ENCODE measurements at places on chromosomes 13 and 19.

DNA sequence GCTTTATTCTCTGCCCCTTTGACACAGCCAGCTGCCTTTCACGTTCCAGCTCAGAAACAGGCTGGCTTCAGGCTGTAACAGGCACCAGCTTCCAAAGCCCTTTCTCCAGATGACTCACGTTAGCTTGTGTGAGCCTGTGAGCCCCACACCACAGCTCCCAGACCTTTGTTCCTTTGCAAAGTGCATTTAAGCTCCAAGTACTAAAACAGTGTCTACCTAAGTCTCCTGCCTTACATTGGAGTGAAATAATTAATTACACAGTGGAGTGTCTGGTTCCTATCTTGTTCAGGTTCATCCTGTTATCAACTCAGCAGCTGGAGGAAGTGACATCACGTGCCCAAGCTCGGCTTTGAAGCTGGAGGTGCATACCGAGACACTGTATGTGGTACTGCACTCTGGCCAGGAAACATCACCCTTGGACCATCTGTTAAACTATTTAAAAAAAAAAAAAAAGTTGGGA lies 475.8 kb downstream of the FOXO1 start:
- DNase-seq = peak; percentile 64

DNA sequence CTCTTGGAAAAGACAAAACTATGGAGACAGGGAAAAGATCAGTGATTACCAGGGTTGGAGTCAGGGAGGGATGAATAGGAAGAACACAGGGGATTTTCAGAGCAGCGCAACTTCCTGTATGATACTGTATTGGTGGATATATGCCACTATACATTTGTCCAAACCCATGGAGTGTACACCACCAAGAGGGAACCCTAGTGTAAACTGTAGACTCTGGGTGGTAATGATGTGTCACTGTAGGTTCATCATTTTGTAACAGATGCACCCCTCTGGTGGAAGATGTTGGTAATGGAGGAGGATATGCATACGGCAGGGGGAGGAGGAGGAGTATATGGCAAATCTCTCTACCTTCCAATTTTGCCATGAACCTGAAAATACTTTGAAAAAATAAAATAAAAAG lies 68.1 kb downstream of the UFM1 start:
- DNase-seq = no peak

DNA sequence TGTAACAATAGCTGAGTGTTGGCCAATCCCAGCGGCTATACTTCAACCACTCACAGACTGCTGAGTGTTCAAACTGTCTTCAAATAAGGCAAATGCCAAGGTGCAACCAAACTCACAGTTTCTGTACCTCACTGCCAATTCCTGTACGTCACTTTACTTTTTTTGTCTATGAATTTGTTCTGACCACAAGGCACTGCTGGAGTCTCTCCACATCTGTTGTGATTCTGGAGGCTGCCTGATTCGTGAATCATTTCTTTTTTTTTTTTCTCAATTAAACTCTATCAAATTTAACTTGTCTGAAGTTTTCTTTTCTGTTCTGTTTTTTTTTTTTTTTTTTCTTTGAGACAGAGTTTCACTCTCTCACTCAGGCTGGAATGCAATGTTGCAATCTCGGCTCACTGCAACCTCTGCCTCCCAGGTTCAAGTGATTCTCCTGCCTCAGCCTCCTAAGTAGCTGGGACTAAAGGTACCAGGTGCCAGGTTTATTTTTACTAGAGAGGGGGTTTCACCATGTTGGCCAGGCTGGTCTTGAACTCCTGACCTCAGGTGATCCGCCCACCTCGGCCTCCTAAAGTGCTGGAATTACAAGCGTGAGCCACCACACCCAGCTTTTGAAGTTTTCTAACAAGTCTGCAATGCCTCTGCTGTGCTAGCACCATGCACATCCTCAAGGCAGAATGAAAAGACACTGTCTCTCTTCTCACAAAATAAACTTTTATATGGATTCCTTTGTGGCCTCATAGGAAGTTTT lies 401.7 kb downstream of the IRS2 start:
- DNase-seq = peak; percentile 18

DNA sequence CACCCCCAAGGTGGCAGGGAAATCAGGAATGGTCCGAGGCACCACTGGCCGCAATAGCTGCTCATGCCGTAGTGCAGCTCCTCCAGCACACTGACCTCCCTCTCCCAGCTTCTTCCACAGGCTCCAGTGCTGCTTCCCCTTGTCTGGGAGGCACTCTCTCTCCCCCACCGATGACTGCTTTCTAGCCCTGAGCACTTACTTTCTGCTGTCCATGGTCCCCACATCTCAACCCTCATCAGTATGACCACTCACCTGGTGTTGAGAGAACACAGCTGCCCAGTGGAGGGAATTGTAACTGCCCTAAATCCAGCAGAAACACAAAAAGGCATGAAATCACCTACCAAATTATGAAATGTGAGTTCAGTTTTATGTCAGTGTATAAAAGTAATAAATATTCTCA lies 28.9 kb upstream of the TPP2 start:
- DNase-seq = no peak

DNA sequence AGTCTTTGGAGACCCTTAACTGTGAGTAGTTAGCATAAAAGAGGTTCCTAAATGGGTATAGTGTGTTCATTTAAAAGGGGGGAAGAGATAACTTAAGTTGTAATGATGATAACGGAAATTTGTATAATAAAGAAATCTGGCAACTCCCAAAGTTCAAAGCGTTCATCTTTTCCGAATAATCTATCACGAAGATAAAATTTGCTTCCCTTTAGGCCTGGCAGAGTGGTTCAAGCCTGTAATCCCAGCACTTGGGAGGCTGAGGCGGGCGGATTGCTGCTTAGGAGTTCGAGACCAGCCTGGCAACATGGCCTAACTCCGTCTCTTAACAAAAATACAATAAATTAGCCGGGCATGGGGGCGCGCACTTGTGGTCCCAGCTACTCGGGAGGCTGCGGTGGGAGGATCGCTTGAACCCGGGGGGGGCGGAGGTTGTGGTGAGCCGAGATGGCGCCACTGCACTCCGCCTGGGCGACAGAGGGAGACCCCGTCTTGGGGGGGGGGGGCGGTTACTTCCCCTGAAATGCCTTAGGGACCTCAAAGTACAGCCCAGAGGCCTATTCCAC lies 934 bp downstream of the N4BP2L2 start:
- DNase-seq = peak; percentile 12

GRCh38 chr19:55400281-55401087 lies 7.1 kb downstream of the UBE2S start:
- DNase-seq = no peak

GRCh38 chr13:27383104-27383921 lies 41.1 kb upstream of the GTF3A start:
- DNase-seq = no peak

- no peak for DNase-seq
Measured at GRCh38 chr13:93726173-93726957, 499.8 kb downstream of the GPC6 start.

DNA sequence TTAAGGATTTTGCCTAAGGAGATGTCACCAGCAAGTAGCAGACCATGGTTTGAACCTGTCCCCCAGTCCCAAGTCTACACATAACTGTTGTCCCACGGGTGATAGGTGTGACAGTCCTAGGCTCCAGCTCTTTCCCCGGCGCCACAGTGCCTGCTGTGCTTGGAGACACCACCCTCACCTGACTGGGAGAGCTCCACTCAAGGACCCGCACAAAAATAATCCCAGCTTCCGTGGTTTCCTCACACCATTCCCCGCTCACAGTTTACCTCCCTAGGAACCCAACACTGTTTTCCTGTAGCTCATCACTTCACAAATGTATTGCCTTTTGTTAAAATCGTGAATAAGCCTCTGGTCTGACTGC lies 19.8 kb upstream of the RASA3 start:
- DNase-seq = no peak
